CD4-positive, alpha-beta T cell treated with Interleukin-6 at 100 ng/mL for 8 hours (primary cell): ENCODE measurements at places on chromosomes 5 and 9.
A peak's percentile ranks its signal among the peaks of the same experiment; 100 is the strongest.

- DNase-seq = no peak
These were observed 381.4 kb downstream of the ACTL7B start for GRCh38 chr9:108474356-108474755.

GRCh38 chr5:78354066-78354670 is 6.2 kb upstream of the SCAMP1 start:
- no peak for DNase-seq

DNA sequence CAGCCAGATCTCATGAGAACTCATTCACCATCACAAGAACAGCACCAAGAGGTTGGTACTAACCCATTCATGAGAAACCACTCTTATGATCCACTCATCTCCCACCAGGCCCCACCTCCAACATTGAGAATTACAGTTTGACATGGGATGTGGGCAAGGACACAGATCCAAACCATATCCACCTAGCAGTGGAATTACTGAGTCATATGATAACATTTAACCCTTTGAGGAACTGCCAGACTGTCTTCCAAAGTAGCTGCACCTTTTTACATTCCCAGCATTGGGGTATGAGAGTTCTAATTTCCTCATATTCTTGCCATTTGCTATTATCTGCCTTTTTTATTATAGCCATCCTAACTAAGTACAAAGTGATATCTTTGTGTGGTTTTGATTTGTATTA is 51.9 kb downstream of the CTNNA1 start:
- no peak for DNase-seq

DNA sequence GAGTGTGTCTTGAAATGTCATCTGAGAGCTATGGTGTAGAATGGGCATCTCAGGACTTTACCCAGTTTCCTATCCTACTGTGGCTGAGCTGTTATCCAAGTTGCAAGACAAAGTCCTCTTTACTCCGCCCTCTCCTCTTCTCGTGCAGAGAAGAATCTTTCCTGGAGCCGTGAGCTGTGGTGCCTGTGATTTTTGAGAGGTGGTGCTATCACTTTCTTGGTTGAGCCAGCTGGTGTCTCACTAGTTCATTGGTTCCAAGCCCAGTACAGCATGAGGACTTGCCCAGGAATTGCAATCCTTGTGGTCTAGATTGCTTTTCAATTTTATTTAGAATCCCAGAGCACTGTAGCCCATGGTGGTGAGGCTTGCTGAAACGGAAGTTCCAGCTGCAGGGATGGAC is 2300.3 kb downstream of the MAT2B start:
- no peak for DNase-seq

- no peak for DNase-seq
These were observed 2.6 kb downstream of the TAS2R1 start for GRCh38 chr5:9627541-9627940.

DNA sequence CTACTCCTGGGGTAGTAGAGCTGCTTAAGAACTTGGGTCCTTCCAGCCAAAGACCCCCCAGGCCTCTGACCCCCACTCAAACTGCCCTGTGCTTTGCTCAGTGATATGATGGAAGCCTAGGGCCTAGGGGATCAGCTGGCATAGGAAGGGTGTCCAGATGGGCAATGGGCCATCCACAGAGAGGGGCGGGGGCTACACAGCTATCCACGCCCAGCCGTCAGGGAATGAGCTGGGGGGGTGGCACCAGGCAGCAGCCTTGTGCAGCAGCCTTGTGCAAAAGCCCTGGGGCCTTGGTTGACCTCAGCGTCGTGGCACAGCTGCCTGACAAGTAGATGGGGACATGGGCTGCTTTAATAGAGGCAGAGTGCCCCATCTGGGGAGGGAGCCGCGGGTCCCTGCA is 43.2 kb downstream of the DAB2IP start:
- no peak for DNase-seq

GRCh38 chr5:6246820-6247437 is 131.4 kb downstream of the MED10 start:
- no peak for DNase-seq

DNA sequence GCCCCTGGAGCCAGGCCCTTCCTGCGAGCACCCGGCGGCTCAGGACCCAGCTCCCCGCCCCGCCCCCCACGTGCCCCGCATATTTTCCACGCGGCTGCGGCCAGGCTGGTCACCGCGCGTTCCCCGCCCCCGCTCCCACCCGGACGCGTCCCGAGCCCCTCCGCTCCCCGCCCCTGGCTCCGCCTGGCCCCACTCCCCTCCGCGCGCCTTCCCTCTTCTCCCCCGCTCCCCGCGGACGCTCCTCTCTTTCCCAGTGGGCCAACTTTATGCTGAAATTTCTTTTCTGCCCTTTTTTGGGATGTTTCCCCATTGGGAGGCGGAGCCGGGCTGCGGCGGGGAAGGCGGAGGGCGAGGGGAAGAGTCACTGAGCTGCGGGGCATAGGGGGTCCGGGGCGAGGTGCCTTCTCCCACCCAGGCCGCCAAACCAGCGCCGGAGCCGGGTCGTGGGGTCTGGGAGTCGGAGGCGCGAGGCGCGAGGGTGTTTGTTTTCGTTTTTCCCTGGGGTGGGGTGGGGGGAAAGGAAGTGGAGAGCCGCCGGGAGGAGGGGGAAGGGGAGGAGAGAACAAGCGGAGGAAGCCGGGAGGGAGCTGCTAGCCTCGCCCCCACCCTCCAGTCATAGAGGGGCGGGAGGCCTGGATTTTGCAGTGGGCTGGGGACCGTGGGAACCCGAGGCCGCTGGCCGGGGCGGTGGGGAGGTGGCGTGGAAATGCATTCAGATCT is 1.0 kb upstream of the TPM2 start:
- peak; percentile 31 for DNase-seq

DNA sequence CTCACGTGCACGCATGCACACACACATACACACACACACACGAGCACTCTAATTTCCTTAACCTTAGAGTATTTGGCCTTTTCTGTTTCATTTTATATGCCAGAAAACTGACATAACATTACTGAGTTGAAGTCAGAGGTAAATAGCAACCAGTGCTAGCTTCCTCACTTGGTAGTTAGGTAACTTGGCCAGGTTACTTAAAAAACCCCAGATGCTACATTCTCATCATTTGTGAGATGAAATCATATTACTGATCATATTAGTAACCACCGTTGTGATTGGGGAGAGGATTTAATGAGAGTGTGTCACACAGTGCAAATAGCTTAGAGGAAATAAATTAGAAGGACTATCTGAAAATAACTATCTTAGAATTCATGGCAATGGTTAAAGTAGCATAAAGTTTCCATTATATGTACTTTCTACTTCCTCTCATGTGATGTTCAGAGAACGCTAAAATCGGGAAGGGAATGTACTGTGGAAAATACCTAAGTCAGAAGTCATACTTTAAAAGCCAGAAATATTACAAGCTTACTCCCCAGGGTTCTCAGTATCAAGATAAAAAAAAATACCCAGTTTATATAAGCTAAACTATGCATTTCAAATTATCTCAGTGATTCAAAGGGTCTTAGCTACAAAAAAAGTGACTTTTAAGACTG is 120.5 kb downstream of the TUSC1 start:
- no peak for DNase-seq

DNA sequence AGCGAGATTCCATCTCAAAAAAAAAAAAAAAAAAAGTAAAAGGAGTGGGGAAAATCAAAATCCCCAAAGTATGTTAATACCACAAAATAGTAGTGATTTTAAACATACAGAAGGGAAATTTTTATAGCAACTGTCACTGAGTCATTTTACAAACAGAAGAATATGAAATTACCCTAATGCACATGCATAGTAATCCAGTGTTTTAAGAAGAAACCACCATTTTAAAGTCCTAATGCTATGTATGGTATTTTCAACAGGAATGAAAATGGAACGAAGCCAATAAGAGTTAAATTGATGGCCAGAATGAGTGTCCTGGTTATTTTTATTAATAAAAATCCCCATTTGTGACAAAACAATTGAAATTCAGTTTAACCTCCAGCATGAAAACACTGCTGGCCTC is 26.7 kb upstream of the NXNL2 start:
- no peak for DNase-seq

GRCh38 chr9:136605988-136606660 is 56.6 kb upstream of the EGFL7 start:
- DNase-seq = no peak

- DNase-seq = no peak
These were observed 79.3 kb downstream of the TLE1 start for GRCh38 chr9:81609782-81610739.

GRCh38 chr5:132737982-132738681 is 786 bp upstream of the KIF3A start:
- no peak for DNase-seq

GRCh38 chr5:14447958-14448911 is 133.4 kb upstream of the OTULINL start:
- no peak for DNase-seq

GRCh38 chr5:4370218-4370617 is 769.9 kb upstream of the ADAMTS16 start:
- no peak for DNase-seq

DNA sequence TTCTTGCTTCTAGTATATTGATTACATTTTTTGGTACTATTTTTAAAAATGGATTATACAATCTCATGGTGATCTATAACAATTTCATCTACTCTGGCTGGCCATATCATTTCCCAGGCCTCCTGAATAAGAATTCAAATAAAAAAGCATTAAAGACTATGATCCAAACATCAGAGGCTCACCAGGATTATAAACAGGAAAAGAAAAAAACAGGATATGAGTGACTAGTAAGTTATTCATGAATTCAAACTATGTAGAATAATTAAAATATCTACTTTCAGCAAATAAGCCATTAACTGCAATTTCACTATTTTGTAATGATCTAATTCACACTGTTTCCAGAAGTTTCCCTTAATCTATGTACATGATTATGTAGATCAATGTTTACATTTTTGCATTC is 293.1 kb upstream of the CDH6 start:
- DNase-seq = no peak

DNA sequence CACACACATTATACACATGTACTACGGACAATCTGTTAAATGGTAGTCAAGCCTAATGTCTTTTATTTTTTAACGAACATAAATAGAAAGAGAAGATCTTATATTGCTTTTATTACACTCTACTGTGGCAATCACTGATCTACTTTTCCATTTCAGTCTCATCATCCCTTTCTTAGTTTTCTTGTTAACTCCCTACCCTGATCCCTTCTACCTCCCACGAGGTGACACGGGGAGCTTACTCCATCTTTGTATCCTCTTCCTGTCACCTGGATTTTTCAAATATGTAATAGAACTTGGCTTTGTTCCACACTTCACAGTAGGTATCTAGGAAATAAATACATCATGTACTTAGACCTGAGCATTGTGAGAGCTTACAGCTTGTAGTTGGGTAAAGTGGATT is 211.0 kb downstream of the PIK3R1 start:
- DNase-seq = no peak

DNA sequence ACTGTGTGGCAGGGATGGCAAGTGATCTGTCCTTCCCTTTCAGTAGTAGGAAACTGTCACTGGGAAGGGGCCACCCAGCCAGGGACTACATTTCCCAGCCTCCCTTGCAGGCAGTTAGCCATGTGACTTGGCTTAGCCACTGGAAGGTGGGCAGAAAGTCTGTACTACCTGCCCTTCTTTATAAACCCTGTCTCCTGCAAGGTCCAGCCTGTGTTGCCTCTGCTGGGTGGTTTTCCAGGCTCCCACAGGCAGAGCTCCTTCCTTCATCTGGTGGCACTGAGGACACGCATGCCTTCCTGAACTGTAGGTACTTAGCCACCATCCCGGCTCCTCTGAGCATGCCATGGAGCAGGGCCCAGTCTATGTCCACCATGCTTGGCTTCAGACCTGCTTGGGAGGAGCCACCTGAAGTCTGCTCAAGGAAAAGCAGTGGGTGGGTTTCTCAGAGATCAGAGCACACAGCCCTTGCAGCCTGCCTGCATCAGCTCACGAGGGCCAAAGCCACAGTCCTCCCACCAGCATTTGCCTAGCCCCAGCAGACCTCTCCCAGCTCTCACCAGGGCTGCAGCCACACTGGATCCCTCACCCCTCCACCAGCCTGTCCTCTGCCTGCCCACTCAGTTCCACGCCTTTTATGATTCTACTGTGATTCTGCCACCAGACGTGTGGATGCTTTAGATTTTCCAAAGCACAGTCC is 16.7 kb upstream of the SLC25A51 start:
- no peak for DNase-seq

GRCh38 chr9:113345190-113345589 is 4.2 kb upstream of the BSPRY start:
- DNase-seq = no peak

DNA sequence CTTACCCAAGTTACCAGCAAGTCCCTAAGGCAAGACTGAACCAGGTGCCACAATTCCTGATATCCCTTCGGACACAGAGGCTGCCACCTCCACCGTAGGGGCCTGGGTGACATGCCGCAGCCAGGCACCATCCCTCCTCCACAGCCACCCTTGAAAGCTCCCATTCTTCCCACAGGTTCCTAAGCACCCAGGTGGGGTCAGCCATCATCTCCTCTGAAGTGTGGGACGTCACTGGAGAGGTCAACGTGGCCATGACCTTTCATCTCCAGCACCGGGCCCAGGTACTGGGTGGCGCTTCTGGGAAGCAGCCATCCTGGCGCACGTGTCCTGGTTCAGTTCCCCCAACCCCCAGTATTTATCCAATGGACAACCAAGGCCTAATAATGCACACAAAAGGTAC is 8.2 kb downstream of the ADGRD2 start:
- DNase-seq = no peak

- no peak for DNase-seq
These were observed at the start of gene FGF18 for GRCh38 chr5:171418982-171419687. Gene FGF18, plus strand, starts transcription at chr5:171419647. Its CDS starts 553 bp downstream, at chr5:171420200.

GRCh38 chr5:147454996-147455677 is 54.7 kb downstream of the DPYSL3 start:
- no peak for DNase-seq

- no peak for DNase-seq
These were observed 94.5 kb downstream of the PJA2 start for GRCh38 chr5:109315245-109315644.

DNA sequence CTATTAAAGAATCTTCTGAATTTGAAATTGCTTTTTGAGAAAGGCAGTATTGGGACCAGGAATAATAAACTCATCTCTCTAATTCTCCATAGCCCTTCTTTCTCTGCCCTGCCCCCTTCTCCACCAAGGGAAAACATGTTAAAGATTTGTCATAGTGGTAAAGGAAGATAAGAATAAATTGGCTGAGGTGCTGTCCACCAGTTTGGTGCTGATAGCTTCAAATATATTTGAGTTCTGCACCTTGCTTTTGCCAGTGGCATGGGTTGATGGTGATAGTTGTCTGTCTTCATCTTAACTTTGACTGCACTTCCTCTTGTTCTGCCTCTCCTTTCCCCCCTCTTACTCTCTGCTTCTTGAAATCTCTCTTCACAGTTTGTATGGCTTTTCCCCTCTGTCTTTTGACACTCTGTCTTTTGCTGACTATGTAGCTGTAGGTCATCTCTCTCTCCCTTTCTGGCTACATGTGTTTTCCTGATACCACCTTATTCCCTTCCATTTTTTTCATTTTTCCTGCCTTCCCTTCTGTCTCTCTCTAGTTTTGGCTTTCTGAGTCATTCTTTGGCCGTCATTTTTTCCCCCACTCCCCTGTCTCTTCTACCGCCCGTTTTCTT is 56.6 kb downstream of the NDUFS4 start:
- DNase-seq = no peak
